ENCODE measurements at places on chromosomes 5 and 9.
A peak's percentile ranks its signal among the peaks of the same experiment; 100 is the strongest.

DNA sequence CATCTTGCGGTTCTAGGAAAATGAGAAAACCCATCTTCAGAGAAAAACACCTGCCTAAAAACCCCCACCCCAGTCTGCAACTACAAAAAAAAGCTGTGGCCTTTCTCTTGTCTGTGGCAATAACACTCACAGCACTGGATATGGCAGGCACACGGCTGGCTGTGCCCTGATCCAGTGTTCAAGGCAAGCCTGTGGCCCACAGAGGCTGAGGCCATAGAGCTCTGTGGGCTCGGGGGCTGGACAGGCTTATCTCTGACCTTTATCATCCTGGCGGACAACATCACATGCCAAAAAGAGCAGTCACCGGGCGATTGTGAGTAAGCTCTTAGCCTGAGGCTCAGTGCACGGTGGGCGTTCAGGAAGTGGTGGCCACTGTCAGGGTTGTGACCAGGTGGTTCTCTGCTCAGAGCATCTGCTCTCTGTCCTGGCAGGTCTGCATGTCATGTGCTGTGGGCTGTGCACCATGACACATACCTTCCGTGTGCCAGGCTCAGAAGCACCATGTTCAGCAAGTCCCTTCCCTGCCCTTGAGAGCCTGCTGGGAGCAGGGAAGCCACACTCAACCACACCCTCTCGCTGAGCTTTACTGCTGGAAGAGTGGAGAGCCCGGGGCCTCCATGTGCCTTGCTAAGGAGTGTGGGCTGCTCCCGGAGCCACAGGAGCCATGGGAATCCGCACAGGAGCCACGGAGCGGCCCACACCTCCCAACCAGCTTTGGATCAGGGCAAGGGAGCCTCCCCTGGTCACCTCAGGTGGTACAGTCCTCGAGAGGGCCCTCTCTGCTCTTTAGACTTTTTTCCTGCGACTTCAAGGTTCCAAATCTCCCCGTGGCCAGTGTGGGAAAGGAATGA is 34.6 kb upstream of the WDR38 start:
- no peak for DNase-seq

GRCh38 chr5:128778474-128778873 is 186.8 kb upstream of the SLC27A6 start:
- DNase-seq: no peak

GRCh38 chr9:133760713-133761290 is 22.6 kb upstream of the SARDH start:
- DNase-seq: no peak

DNA sequence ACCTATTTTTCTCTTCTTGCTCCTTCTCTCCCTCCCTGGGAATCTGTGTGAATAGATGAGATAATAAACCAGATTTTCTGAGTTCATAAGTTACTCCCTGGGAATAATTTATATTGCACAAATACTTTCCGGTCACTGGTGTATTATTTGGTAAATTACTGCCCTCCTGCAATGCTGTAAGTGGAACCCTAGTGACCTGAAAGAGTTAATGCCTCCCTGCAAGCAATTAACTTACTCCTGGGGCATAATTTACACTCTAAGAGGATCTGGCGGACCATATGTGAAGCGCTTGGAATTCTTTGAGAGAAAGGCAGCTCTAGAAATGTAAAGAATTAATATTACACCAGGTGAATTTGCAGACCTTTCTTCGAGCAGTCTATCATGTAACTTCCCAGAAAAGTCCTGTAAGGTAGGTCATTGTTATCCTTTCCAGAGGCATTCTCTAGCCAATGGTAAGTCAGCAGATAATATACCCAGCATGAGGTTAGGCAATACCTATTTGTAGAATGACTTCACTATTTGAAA is 7.0 kb upstream of the GDNF start:
- DNase-seq: no peak

DNA sequence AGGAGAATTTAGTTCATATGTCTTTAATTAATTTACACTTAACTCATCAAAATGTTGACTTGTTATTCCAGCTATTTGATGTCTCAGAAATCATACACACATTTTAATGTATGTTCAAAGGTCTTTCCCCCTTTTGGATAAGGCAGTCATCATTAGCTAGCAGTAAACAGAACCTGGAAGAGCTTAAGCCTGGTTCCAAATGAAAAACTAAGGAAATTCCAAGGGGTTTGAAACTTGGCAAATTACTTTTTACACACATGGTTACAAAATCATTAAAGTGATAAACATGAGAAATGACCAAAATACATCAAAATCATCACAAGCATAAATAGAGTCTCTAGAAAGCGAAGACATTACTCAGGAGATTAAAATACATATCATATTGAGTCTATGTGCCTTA is 359.8 kb upstream of the ZNF608 start:
- no peak for DNase-seq

DNA sequence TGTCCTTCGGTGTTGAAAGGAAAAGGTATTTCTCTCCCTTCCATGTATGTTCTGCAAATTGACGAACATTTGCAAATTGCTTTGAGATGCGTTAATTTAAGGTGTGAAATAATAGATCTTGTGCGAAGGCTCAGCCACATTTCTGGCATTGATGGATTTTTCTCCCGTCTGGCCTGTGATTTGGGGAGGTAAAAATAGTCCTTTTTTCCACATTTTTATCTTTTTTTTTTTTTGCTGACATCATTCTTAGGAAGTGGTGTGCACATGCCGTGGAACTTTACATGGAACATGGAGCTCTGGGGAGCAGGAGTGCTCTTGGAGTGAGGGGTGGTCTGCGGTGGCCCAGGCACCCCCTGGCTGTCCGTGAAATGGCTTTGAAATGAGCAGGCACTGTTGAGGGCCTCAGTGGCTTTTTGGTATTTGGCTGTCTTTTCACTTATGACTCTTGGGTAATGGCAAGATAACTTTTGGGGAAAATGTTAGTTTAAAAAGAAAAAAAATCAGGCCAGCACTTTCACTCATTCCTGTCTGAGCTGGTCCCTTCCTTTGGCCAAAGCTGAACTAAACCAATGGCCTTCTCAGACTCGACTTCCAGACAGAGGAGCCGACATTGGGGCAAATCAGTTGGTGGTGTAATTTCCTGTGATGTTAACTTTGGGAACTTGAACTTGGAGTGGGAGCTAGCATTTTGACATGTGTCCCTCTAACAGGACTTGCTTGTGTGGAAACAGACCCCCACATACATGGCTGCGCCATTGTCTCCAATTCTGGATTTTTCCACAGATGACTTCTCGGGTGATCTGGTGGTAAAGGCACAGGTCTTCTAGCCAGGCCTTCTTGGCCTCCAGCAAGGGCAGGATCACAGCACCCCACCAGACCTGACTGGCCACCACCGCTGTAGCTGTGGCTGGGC is 4.2 kb downstream of the NEK6 start:
- DNase-seq: no peak

GRCh38 chr9:85527331-85528020 is 214.3 kb downstream of the AGTPBP1 start:
- DNase-seq: no peak

DNA sequence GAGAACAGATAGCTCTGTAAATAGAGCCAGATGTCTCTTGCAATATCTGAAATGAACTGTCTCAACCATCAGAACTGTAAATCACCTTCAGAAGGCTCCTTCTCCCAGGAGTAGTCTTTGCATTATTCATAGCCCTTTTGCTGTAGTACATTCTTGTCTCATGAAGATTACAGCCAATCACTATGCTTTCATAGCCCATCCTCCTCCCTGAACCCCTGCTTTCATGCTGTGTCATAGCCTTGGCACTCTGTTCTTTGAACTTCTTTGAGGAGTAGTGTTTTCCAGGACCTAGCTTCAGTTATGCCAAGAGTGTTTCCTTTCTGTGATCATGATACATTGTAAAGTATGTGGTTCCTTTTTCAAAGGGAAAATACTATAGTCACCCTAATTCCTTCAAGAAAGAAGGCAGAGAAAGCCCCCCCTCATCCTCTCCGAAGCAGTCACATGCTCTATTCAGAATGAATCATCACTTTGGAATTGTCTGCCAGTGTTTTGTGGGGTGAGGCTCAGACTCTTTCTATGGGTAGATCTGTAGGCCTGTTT is 61.1 kb downstream of the GRIA1 start:
- no peak for DNase-seq

DNA sequence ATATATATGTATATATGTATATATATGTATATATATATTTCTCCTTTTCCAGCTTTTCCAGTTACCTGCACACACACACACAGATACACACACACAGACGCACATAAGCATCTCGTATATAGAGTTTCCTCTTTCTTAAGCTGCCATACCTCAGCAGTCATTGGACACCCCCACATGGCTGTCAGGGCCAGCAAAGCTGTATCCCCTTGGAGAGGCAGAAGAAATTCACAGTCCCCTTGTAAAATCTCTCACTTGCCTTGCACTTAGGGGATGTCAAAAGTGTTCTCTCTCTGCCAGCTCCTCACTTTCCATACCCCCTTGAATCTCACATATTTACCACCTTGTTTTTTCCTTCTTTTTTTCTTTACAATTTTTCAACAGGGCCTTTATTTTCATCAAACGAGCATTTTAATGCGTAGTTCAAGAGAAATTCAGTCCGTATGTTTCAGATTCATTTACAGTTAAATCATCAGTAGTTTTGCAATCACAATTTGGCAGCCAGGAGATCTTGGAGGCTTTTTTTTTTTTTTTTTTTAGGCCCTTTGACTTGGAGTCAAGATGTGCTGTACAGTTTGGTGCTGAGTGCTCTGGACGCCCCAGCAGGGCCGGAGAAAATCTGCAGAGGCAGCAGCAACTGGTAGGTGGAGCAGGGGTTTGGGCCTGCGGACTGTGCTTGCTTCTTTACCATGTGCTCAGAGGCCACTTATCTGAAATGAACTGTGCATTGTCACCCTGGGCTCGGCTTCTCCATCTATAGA is 244.9 kb upstream of the KLF4 start:
- DNase-seq: no peak

DNA sequence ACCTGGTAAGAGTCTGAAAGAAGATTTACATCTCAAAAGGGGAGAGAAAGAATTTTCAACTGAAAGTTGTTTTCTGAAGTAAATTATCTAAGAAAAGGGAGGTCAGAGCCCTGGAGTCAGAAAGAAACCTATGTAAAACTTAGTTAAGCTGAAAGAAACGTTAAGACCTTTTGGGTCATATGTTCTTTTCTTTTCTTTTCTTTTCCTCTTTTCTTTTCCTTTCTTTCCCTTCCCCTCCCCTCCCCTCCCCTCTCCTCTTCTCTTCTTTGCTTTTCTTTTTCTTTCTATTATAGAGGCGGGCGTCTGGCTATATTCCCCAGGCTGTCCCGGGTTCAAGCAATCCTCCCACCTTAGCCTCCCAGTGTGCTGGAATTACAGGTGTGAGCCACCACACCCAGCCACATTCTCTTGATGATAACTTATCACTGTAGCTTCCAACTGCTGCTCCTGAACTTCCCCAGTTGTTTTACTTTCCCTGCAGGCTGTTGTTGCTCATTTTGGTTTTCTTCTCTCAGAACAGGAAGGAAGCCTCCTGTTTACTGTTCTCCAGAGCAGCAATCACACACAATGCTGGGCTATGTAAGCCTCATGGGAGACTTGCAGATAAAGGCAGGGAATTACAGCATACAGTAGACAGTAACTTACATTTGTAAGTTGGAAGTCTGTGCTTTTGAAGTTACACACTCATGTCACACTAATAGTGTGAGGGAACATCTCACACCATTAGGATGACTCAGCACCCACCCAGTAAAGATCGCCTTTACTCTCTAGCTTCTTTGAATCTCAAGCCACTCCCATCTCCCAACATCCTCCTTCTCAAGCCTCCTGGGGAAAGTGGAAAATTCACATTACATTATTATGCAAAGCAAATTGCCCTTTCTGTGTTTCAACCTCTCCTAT is 2216.6 kb upstream of the WWC1 start:
- no peak for DNase-seq

GRCh38 chr9:19133549-19134345 is 6.5 kb upstream of the PLIN2 start:
- no peak for DNase-seq

GRCh38 chr9:129609486-129610212 is 11.3 kb downstream of the C9orf50 start:
- DNase-seq: no peak

GRCh38 chr5:84373506-84373905 is 11.2 kb downstream of the EDIL3 start:
- no peak for DNase-seq

- DNase-seq: peak; percentile 19
Measured at GRCh38 chr9:76302947-76303550, 91.2 kb downstream of the RFK start.

DNA sequence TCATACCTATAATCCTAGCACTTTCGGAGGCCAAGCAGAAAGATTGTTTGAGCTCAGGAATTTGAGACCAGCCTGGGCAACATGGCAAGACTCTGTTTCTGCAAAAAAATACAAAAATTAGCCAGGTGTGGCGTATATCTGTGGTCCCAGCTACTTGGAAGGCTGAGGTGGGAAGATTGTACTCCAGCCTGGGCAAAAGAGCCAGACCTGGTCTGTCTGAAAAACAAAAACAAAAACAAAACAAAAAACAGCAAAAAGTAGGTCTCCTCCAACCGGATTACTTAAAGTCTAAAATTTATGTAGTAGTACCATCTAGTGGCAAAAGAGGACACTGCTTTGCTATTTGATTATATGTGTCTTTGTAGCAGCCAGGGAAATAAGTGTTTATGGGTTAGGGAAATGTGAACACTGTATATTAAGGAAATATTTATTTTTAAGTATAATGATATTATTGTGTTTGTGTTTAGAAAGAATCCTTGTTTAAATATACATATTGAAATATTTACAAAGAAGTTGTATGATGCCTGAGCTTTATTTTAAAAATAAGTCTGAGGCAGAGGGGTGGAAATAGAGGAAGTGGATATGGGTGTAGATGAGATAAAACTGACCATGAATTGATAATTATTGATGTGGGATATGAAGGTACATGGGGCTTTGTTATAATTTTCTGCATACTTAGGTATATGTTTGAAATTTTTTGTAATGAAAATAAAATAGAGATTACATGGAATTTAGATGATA is 20.0 kb downstream of the APC start:
- DNase-seq: no peak

GRCh38 chr9:88319936-88320747 is 68.1 kb upstream of the SPIN1 start:
- no peak for DNase-seq
